Activated CD8-positive, alpha-beta memory T cell treated with anti-CD3 and anti-CD28 coated beads, Interleukin-2, amount 10 ng/mL, durations not matched to agents 7 days and 5 days (primary cell): ENCODE measurements at places on chromosomes 5 and 9. TPM values are rescaled to one million over a fixed set of nuclear protein-coding genes. Genes with fewer than 3 reads are reported as not detected.

Gene TYRP1
- total RNA-seq, result not detected

Gene CAMK4
- 77.4 TPM for total RNA-seq

Gene RPL35
- total RNA-seq, result 1,421 TPM

Gene CRHBP
- total RNA-seq, result 0.20 TPM

Gene SPATA31C1
- total RNA-seq, result not detected

Gene FNIP1
- total RNA-seq, result 30.3 TPM

Gene ITGA2
- 17.6 TPM for total RNA-seq

Gene ANXA2R
- total RNA-seq, result 14.5 TPM

Gene CCDC183
- total RNA-seq, result 0.91 TPM

Gene CDH18
- not detected for total RNA-seq

Gene TAF11L10
- total RNA-seq, result not detected

Gene DOCK2
- 271 TPM for total RNA-seq

Gene PLPP7
- total RNA-seq, result not detected

Gene ERP44
- 16.0 TPM for total RNA-seq
